Stimulated activated CD4-positive, alpha-beta T cell treated with anti-CD3 and anti-CD28 coated beads, TNF-alpha, amount 100 ng/mL, for 4 hours (primary cell): ENCODE measurements at places on chromosomes 12 and 14.

DNA sequence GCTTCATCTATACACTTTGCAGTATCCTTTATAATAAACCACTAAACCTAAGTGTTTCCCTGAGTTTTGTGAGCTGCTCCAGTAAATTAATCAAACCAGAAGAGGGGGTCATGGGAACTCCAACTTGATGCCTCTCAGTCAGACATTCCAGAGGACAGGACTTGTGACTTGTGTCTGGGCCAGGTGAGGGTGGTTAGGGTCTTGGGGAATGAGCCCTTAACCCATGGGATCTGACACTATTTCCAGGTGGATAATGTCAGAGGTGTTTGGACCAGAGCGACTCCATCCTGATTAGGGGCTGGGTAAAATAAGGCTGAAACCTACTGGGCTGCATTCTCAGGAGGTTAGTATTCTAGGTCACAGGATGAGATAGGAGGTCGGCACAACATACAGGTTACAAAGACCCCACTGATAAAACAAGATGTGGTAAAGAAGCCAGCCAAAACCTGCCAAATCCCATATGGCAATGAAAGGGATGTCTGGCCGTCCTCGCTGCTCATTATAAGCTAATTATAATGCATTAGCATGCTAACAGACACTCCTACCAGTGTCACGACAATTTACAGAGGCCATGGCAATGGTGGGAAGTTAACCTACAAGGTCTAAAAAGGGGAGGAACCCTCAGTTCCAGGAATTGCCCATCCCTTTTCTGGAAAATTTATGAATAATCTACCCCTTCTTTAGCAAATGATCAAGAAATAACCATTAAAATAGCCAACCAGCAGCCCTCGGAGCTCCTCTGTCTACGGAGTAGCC lies 58.7 kb downstream of the BCAT1 start:
- no peak for DNase-seq

- DNase-seq, result no peak
Observed at GRCh38 chr14:51495319-51495718, 156.4 kb upstream of the FRMD6 start.

- no peak for DNase-seq
Observed at GRCh38 chr12:125797421-125798175, 732.4 kb downstream of the AACS start.

DNA sequence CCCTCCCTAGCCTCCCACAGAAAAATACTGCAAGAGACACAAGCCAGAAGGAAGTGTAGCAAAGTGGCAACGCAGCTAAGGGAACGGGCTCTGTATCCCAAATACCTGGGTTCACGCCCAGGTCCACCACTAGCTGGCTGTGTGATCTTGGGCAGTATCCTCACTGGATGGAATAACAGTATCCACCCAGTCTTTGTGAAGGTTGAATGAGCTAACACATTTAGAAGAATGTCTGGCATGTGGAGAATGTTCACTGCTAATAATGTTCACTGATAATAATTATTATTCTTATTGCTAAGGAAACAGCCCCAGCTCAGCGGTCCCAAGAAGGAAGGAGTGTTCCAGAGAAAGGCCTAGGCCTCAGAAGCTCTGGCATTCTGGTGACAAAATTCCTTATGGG lies 70.9 kb downstream of the VWF start:
- no peak for DNase-seq

DNA sequence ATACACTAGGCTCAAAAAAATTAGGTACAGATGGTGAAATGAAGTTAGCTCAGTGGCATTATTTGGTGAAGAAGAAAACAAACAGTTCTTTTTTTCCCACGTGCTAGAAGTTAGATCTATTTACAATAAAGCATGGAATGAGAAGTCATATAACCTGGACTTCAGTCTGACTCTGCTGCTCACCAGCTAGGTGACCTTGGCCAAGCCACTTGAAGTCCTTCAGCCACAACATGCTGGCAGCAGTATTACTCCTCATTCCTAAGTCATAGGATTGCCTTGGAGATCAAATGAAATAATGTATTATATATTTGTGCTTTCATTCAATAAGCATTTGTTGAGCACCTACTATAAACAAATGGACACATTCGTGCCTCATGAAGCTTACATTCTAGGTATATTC lies 45.2 kb downstream of the PTHLH start:
- no peak for DNase-seq

DNA sequence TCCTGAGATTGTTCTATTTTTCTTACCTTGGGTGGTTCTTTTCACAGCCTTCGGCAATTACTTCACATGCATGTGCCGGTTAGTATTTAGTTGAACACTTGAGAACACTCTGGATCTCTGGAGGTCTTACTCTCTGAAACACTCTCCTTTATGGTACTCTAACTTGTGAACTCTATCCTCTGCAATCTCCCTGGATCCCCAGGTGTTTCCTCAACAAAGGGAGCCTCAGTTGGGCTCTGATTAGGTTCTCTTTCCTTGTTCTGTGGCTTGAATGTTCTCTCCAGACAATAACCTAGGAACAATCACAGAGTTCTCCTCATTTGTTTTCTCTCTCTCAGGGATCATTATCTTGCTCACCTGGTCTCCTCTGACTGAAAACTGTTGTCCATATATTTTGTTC lies 40.5 kb upstream of the ABCD2 start:
- DNase-seq, result no peak

DNA sequence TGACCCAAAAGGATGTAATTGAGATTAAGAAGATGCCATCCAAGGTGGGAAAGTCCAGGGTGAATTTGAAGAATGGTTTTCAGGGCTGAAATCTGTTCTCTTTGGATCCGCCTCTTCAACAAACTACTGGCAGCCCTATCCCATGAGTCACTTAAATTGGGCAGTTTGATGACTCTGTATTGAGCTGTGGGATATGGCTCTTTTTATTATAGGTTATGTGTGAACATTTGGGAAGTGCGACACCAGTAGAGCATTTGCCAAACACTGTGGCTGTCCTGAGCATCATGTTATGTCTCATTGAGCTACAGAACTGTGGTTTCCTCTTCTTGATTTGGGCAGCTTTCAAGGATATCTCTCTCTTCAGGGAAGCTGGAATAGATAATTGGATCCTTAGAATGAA lies 22.3 kb downstream of the IFT43 start:
- no peak for DNase-seq

- DNase-seq, result no peak
Observed at GRCh38 chr12:108722992-108723766, 8.1 kb downstream of the CORO1C start.

GRCh38 chr14:84228702-84229101 lies 1301.2 kb upstream of the FLRT2 start:
- DNase-seq, result no peak

DNA sequence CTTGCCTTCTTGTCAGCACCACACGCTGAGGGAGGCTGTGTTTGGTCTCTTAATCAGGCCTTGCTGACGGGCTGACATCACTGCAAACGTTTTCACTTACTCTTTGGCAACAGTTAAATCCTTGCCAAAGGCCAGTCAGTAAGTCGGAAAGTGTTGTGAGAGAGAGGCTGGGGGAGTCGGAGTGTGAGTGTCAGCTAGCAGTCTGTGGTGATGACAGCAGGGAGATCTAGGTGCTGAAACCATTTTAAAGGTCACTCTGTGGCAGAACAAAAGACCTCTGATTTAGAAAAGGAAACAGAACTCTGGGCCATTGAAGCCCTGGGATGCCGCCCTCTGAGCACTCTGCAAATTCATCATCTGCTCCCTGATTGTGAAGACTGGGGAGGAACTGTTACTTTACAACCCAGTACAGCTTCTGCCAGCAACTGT lies 143.5 kb downstream of the PAX9 start:
- DNase-seq, result no peak

DNA sequence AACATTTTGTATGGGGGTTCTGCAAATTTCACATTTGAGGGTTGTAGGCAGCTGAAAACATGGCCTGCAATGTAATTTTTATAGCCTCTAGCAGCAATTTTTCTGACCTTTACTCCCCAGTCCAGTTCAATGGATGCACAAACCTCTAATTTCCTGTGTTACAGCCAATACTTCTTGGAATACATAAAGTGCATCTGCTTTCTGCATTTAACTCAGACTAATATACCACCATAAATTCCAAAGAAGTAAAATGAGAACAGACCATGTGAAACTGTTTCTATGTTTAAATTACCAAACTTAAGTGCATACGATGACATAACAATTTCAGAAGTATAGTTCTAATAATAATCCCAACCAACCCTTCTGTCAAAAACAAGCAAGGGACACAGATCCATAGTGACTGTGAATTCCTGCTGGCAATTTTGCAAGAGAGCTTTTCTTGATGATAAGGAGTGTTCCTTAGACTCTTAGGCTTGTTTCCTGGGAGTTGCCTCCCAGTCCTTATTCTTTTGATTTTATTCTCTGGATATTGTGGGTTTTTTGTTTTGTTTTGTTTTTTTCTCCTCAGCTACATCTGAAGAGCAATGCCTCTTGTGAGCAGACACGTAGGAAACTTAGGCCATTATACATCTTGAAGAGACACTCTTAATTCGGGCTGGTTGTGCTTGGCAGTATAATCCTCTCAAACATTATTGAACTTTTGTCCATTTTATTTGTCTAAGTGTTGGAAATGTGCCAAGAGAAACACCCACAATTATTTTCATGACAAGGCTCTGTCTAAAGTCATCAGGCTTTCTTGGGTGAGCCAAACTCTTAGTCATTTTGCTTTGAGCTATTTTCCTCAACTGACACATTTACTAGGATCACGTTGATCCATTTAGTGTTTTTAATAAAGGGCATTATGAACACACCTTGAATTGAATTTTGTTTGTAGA lies 51.3 kb upstream of the RERGL start:
- no peak for DNase-seq

GRCh38 chr14:39875028-39875427 lies 442.8 kb upstream of the FBXO33 start:
- DNase-seq, result no peak

- no peak for DNase-seq
Observed at GRCh38 chr12:109696485-109697269, 16.9 kb upstream of the FAM222A start.

DNA sequence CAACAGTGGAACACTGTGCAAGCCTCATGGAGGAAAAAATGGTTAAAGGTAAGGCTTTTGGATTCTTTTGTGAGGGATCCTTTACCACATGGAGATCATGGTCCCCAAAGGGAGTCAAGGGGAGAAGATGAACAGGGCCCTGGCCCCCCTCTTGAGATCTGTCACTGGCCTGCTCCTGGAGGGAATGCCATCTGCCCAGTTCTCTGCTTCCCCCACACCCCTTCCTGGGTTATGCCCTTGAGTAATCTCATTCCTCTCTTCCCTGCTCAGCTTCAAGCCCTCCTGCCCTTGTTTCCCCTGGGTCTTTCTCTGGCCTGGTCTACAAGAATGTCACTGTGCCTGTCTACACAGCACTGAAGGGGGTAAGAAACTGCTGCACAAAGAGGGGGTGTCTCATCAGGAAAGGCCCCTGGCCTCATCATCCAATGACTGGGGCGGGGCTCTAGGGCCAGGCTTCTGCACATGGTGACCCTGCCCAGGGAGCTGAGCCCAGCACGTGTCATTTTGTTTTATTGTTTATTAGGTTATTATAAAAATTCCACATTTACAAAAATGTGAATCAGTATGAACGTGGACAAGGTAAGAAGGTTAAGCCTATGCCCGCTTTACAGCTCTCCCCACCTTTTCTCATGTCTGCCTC lies 30.3 kb downstream of the PIGH start:
- DNase-seq, result no peak

GRCh38 chr12:581321-581720 lies 81.9 kb downstream of the NINJ2 start:
- no peak for DNase-seq

DNA sequence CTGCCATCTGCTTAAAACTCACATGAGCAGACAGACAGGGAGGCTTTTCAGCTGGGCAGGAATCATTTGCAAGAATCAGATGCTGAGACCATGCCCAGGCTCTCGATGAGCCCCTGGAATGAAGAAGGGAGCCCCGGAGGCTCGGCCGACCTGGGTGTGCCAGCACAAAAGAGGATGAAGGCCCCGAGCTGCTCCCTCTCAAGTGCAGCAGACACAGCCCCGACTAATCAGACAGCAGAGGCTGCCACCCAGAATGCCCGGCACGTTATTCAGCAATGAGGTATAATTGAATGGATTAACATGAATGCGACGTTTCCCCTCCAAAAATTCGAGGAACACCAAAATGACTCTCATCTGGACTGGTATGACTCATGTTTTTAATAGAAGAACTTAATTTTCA lies 58.9 kb downstream of the BCL11B start:
- no peak for DNase-seq

DNA sequence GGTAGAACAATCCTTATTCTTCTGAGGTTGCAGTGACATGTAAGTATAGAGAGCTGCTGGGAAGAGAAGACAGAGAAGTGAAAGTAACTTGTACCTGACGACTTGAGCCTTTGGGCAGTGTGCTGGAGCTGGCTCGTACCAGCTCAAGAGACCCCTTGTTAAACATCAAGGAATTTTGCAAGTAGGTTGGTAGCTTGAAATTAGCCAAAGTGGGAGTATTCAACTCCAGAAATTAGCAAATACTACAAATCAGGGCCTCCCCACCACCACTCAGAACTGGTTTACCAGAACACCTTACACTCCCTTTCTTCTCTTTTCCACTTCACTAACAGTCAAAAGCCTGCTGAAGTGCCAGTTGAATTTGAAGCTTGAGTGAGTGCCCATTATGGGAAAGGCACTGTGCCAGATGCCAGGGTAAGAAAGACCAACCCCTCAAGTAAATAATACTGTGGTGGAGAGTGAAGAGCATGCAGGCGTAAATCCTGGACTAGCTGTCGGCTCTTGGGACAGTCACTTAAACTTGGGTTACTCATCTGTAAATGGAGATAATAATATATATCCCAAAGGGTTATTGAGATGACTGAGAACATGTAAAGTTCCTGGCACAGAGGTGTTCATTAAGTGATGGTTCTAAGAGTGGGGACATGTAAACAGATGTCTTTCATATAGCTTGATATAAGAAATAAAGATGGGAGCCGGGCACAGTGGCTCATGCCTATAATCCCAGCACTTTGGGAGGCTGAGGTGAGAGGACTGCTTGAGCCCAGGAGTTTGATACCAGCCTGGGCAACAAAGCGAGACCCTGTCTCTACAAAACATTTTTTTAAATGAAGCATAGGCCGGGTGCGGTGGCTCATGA lies 27.0 kb upstream of the EID3 start:
- no peak for DNase-seq

GRCh38 chr14:105864116-105864515 lies 337.7 kb downstream of the TMEM121 start:
- no peak for DNase-seq

DNA sequence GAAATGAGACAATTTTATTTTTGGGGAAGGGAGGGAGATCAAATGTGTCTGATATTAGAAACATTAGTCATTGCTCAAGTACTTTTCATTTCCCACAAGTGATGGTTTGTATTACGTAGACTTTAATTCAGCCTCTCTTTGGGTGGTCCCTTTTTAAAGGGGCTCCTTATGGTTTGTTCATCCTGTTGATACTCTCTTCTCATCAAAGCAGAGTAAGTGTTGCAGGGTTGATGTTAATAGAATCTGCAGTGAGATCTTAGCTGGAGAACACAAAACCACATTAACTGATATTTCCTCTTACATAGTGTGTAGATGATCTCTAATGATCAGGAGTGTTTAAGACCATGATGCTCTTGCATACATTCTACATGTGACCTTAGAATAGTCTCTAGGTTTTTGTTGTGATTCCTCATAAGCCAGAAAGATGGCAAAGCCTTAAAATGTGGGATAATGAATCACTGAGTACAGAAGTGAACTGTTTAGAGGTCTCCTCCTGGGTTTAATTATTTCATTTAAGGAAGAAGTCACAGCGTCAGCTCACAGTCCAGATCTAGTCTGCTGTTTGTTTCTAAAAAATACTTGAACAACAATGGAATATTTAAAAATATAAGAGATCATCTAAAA lies 87.4 kb upstream of the PTPRR start:
- DNase-seq, result no peak

- DNase-seq, result no peak
Observed at GRCh38 chr14:100586153-100586402, 1.1 kb downstream of the BEGAIN start.

GRCh38 chr14:50928002-50928635 lies 16.2 kb downstream of the PYGL start:
- no peak for DNase-seq
